Activated naive CD4-positive, alpha-beta T cell treated with anti-CD3 and anti-CD28 coated beads, Interleukin-2, amount 50 U/mL, for 16 hours (primary cell): ENCODE measurements at places on chromosomes 3 and 15.

DNA sequence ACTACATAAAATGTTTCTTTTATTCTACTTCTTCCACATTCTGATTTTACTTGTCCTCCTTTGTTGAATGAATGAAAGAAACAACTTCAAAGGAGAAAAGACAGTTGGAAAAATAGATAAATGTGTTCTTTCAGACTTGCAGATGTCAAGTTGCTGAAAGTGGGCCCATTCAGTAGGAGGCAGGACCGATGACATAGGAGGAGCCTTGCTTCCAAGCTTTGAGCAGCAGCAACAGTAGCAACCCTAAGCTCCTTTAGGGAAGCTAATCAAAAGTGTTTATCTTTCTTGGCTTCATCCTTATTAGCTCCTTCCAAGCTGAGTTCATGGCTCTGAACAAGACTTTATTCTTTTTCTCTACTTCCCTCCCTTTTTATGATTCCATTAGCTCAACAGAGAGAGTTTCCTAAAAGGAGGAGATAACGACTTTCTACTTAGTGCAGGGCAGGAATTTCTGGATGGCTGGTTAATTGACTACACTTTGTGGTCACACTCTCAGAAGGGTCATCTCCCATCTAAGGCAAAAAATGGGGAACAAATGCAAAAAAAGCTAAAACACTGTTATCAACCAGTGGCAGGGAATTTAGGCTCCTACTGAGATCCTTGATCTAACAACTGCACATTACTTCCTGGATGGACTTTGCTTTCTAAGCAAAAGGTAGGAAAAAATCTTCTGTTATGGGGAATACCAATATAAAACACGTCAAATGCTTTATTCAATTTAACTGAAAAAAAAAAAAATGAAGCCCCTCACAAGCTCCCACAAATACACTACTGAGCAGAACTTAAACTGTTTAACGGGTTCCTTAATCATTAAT is 4.8 kb downstream of the MORC1 start:
- no peak for DNase-seq

DNA sequence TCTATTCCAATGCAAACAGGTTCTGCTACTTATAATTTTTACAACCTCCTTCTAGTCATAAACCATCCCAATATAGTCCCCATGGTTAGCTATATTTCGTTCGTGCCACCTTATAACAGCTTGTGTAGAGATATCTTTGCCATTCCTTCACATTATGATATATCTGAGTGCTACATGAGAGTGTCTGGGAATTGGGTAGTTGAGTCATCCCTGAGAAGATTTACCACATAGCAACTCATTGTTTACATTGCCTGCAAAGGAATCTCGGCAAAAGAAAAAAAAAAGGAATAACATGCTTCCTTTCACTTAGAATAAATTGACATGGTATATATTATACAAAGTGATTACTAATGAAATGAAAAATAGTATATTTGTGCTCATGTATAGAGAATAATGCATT is 86.0 kb upstream of the VGLL3 start:
- no peak for DNase-seq

DNA sequence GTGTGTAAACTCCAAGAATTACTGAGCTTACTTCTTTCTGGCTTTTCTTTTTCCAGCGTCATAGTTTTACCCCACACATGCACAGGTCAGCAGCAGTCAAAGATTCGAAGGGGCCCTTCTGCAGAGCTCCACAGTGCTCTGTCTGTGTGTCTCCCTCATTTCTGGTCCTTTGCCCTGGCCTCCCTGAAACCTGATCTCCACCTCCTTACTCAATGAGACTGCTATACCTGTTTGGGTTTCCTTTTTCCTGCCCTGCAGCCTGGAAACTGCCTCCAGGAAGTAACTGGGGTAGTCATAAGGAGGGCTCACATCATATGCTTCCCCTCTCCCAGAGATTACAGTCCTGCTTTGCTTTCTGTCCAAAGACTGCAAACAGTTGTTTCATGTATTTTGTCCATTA is 82.8 kb upstream of the TNIK start:
- DNase-seq: no peak

GRCh38 chr3:34742151-34742550 is 897.2 kb upstream of the ARPP21 start:
- DNase-seq: no peak

- DNase-seq: no peak
Observed at GRCh38 chr3:46393554-46394434, 13.1 kb downstream of the CCR5AS start.

- no peak for DNase-seq
Observed at GRCh38 chr15:63554337-63554927, 42.8 kb upstream of the FBXL22 start.

GRCh38 chr15:48940508-48940907 is 23.2 kb downstream of the SHC4 start:
- DNase-seq: no peak

GRCh38 chr15:101062471-101063171 is 143.5 kb downstream of the LRRK1 start:
- DNase-seq: no peak

DNA sequence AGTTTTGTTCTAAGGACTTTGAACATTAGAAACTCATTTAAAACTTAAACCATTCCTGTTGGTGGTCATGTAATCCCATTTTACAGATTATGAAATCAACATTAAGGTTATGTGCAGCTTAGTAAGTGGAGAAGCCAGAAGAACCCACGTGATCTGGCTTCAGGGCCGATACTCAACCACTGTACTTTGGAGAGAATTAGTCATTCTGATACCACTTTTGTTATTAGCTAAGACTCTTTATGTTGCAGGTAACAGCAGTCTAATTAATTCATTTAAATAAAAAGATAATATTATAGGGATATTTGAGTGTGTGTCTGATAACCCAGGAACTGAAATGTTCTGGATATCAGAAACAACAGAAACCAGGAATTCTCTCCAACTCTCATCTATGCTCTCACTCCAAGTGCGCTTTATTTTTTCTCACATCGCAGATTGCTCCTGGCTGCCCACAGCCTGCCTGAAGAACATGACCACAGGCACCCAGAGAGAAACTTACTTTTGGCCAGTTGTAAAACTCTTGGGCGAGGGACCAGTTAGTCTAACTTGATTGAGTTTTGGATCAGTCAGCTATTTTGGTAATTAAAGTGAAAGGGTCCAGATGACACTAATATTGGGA is 25.2 kb downstream of the UBE2E1 start:
- no peak for DNase-seq

DNA sequence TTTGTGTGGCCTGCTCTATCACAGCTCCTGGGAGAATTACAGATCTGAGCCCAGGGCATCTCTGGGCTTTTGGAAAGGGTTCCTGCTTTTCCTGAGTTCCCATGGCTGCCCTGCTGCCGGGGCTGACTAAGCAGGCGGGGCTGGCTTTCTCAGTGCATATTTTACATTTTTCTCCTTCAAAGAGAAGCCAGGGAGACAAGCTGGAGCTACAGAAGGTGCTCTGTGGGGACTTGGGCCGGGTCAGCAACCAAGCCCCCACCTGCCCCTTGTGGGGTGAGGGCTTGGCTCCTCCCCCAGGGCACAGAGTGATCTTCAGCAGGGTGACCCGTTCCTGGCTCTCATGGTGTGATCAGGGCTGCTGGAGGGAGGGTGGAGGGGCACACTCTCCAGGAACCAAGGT is 17.4 kb downstream of the ABTB1 start:
- no peak for DNase-seq

- no peak for DNase-seq
Observed at GRCh38 chr3:60555686-60556354, 695.4 kb downstream of the FHIT start.

GRCh38 chr15:69797051-69797595 is 300.6 kb downstream of the TLE3 start:
- no peak for DNase-seq

DNA sequence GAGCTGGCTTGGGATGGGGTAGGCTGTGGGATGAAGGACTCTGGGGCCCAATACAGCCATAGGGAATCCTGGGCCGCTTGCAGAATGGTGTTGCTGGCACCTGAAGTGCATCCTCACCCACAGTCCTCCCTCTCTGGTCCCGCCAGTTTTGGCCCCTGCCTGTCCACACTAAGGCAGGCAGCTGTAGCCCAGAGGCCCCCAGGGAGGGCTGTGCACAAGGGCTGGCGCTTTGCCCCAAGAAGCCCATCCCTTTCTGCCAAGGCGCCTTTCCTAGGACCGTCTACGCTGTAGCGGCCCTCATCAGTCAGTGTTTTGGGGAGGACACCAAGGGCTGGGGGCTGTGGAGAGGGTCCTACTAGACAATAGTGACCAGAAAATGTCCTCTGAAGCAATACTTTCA is 116.2 kb upstream of the ABHD17C start:
- no peak for DNase-seq

DNA sequence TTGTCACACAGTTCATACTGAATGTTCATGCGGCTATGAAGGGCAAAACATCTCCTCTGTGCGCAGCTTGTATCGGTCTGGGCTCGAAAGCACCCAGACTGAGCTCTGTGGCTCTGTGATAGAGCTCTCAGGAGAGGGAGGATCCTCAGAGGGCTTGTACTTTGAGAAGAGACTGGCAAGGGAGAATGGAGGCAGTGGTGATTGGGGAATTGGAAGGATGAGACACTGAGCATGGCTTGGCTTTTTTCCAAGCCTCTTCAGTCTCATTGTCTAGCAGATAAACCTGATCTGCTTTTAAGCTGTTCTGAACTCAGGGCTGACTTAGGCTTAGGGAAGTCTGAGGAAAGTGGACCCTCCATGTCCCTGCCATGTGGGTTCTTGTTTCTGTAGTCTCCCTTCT is 43.0 kb downstream of the RAD54L2 start:
- DNase-seq: no peak

DNA sequence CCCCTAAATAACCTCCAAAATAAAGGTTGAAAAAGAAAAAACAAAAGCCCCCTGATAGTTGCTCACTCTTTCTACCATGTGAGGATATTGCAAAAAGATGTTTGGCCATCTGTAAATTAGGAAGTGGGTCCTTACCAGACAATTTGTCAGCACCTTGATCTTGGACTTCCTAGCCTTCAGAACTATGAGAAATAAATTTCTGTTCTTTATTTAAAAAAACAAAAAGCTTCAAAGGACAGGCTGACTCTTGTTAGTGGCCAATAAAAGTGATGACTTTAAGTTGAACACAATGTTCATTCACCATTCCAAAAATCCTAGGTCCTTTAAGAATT is 103.5 kb downstream of the CBLB start:
- no peak for DNase-seq

- DNase-seq: no peak
Observed at GRCh38 chr3:128152419-128153155, 694 bp upstream of the EEFSEC start.

DNA sequence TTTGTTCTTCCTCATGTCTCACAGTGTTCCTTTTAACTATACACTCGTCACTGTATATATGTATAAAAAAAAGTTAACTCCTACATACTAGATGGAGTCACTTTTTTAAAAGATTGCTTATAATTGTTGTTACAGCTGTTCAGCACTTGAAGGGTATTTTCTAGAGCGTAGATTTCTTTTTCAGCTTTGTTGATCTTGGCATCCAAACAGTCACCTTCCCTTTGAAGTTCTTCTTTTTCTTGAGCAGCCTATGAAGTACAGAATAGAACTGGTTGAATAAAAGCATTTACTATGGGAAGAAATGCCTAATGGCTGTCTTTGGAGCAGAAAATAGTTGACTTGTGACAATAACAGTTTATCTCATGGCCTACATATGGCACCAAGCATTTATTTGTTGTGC is 17.8 kb downstream of the TTC14 start:
- DNase-seq: no peak

DNA sequence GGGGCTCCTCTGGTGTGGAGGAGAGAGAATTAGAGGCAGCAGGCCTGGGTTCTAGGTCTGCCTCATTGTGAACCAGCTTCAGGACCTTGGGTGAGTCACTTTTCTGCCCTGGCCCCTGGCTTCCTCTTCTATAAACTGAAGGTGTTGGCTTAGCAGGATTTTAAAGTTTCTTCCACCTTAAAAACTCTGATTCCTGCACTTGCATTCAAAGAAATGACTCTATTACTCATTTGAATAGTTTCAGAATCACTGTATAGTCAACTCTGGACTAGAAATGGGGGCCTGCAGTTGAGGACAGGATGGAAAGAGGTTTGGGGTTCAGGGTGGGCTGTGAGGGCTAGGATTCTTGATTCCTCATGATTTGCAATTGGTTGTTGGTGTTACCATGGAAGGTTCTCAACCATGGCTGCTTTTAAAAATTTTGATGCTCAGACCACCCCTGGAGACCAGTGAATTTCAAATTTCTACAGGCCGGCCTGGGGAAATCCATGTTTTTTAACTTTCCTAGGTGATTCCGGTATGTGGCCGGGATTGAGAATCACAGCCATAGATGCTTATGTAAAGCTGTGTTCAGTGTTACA is 19.9 kb downstream of the SMAD3 start:
- peak; percentile 65 for DNase-seq

- no peak for DNase-seq
Observed at GRCh38 chr3:58490860-58491501, 915 bp upstream of the KCTD6 start.

- DNase-seq: no peak
Observed at GRCh38 chr15:74108111-74108510, 22.3 kb upstream of the ISLR2 start.

- no peak for DNase-seq
Observed at GRCh38 chr3:40190056-40190455, 119.5 kb upstream of the EIF1B start.

DNA sequence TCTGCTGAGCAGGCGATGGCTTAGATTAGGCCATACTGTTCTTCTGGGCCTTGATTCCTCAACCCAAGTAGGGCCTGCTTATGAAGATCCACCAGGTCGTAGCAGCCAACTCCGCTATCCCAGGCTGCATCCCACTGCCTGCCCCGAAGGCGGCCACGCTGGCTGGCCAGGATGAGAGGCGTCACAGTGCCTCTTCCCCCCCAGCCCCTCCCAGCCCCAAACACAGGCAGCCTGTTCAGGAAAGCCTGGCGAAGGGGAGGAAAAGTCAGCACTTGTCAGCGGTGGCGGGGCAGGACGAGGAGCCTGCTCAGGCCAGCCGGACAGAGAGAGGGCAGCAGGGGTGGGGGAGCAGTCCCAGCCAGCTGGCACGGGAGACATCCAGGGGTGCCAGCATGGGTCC is 11.2 kb downstream of the PTH1R start:
- no peak for DNase-seq

DNA sequence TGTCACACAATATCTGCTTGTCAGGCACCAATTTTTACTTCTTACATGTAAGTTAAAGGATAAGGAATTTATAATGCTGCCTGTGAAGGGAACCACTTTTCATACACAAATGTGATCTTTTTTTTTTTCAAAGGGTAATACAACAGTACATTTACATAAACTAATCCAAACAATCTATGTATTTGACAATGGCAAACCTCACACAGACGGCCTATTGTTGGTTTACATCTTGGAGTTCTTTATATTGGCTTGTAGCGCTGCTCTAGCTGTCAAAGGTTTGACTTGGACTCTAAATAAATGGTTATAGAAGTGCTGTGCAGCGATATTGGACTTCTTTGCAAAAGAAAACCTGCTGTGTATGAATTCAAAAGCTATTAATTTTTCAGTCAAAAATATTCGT is 598.0 kb downstream of the FOXP1 start:
- no peak for DNase-seq

- DNase-seq: no peak
Observed at GRCh38 chr3:161108840-161109239, 3.7 kb upstream of the B3GALNT1 start.

GRCh38 chr3:41532976-41533375 is 333.7 kb downstream of the CTNNB1 start:
- DNase-seq: no peak

- DNase-seq: no peak
Observed at GRCh38 chr15:73021139-73021621, 31.1 kb upstream of the NEO1 start.
